Amniotic stem cell (primary cell): ENCODE measurements at places on chromosomes 3 and 15.

GRCh38 chr3:114068336-114068735 is 11.8 kb downstream of the QTRT2 start:
- DNase-seq, result no peak

- no peak for DNase-seq
Measured at GRCh38 chr3:134985864-134986715, 191.0 kb downstream of the EPHB1 start.

DNA sequence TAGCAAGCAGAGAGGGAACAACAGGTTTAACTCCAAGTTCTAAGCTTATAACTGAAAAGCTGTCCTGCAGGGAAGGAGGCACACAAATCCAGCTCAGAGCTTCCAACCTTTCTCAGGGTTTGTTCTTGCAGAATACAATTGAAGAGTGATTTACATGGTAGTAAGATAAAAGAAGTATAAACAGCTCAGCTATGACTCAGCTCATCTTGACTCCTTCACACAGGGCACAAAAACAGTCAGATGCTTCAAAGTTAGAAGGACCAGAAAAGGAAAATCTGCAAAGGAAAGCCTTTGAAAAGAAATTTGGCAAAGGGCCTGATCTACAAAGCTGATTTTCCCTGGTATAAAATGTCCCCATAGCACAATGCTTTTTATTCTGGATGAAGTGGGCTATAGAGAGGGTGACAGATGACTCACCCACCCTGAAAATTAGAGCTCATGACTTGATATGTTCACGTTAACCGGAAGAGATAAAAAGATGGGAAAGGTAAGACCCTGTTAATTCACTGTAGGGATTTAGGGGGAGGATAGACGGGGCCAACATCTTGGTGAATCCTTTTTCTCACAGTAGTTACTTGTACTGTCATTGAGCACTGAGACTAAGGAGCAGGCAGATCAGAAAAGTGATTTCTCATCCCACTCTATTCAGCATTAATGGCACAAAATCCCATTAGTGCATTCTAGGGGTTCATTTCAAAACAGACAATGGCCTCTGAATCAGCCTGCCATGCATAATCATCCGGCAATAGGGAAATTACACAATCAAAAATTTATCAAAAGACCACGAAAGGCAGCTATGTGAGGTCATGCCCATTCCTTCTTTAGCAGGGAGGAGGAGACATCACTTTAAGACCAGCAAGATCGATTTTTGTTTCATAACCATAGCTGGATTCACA is 143.5 kb downstream of the GAP43 start:
- DNase-seq, result no peak

- DNase-seq, result no peak
Measured at GRCh38 chr3:15391007-15391406, 36.3 kb downstream of the METTL6 start.

DNA sequence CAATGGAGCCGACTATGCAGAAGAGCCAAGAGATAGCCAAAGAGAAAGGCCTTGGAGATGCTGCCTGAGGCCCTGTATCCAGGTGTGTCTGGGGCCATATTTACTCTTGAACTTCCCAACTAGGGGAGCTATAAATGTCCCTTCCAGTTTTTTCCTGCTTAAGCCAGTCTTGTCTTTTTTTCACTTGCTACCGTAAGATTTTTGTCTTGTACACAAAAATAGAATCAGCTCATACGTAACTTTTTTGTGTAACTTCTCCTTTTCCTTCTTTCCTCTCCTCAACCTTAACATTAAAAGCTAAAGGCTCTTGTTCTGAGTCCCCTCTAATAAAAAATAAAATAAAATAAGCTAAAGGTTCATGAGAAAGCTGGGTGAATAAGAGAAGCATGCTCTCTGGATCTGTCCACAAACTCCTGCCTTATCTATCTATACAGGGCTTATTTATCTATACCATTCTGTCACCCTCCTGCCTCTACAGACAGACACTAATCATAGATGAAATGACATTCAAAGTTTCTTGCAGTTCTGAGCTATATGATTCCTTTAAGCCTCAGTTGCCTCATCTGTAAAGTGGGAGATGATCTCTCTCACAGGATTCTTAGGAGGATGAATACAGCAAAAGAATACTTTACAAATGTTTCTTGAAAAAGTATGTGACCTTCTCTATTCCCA is 4.6 kb downstream of the SUMF1 start:
- DNase-seq, result no peak

GRCh38 chr15:98333251-98333650 is 315.1 kb upstream of the IGF1R start:
- no peak for DNase-seq

DNA sequence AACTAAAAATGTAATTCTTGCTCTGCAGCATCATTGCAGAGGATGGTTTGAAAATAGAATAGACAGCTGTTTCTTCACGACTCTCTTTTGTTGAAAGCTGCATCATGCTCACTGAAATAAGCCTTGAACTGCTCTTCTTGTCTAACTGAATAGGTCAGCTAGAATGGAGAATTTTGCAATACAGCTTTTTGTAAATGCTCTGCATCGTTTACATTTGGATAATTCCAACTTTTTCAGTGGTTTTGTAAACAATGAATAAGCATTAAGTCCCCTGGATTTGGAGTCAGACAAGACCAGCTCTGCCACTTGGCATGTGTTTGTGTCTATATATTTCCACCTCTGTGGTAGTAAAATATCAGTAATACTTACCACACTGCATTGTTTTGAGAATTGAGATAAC is 95.2 kb downstream of the PLSCR2 start:
- no peak for DNase-seq

DNA sequence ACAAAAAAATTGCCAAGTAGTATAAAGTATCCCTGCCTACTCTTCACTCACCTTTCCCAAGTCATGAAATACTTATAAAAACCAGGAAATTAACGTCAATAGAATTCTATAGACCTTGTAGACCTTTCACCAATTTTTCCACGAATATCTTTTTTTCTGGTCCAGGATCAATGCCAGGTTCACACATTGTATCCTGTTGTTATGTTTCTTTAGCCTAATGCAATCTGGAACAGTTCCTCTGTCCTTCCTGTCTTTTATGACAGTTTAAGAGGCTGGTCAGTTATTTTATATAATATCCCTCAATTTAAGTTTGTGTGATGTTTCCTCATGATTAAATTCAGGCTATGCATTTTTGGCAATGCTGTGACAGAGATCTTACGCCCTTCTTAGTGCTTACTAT is 63.2 kb upstream of the MAGI1 start:
- DNase-seq, result no peak

DNA sequence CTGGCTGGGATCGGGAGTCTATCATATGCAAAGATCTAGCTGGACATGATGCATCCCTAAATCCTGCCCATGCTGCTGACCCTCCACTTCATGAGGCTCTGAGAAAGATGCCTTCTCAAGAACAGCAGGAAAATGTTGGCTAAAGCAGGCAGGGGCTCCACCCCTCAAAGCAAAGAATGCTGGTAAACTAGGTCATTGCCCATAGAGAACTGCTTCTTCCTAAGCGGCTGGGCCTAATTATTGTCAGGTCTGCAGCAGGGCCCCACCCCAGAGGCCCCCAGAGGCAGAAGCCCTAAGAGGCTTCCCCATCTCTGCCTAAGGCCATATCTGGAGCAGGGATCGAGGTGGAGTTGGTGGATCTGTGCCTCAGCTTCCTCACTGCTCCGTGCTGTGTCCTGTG is 447.4 kb upstream of the PROK2 start:
- no peak for DNase-seq

DNA sequence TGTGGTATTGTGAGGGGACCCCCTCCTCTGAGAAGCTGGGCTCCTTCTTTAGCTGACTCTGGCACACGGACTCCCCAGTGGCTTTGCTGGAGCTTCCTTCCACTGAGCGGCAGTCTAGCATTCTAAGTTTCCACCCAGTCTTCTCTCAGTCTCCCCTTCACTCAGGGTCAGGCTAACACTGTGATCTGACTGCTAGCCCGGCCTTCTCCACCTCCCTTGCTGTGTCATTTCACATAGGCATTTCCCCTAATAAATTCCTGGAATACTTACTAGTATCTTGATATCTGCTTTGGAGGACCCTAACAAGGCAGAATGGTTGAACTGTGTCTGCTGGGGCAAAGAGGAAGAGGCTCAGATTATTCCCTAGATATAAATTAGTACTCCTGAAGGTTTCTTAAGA is 106.2 kb upstream of the THBS1 start:
- no peak for DNase-seq

- DNase-seq, result no peak
Measured at GRCh38 chr3:132293251-132293650, 24.0 kb upstream of the ACP3 start.

- DNase-seq, result no peak
Measured at GRCh38 chr3:56222866-56223265, 245.4 kb downstream of the ERC2 start.

DNA sequence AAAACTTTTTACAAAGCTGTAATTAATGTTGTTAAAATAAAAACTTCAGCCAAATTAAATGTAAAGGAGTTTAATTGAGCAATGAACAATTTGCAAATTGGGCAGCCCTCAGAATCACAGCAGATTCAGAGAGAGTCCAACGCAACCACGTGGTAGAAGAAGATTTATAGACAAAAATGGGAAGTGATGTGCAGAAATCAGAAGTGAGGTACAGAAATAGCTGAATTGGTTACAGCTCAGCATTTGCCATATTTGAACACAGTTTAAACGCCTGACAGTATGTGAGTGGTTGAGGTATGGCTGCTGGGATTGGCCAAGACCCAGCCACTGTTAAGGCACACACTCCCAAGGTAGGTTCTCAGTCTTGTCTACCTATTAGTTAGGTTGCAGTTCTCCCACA is 14.4 kb upstream of the PLA2G4D start:
- DNase-seq, result no peak

DNA sequence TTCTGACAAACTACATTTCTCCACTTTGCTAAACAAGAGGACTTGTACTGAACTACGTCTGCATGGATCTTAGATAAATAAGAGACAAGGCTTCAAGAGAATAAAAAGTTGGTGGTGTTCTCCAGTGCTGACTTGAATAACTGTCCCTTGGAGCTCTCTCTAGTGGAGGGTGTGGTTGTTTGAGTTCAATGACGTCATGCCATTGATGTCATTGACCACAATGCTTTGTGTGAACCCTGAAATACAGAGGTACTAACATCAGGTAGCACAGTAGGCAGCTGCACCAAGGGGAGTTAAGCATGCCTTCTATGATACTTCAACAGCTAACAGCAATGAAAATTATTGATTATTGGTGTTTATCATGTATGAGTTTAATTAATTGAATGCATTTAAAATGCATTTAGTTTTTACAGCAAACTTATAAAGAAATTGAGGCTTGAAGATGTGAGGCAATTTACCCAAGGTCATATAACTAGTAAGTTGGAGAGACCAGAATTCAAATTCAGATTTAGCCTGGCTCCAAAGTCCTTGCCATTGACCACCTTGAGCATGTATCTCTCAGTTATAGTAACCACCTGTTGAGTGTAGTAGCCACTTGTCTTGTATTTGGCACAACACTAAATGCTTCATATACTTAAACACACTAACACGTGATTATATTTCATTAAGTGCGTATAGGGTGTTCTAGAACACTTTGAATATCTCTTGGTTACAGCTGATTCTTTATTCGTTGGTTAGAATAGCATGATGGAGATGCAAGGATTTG is 126.0 kb upstream of the ANKRD28 start:
- DNase-seq, result no peak

GRCh38 chr15:97082830-97083229 is 752.3 kb downstream of the NR2F2 start:
- DNase-seq, result no peak

GRCh38 chr3:50333744-50334328 is 5.8 kb upstream of the TUSC2 start:
- no peak for DNase-seq

- no peak for DNase-seq
Measured at GRCh38 chr15:32833379-32833821, 115.6 kb downstream of the GREM1 start.

- DNase-seq, result no peak
Measured at GRCh38 chr3:79497447-79498111, 270.2 kb downstream of the ROBO1 start.

DNA sequence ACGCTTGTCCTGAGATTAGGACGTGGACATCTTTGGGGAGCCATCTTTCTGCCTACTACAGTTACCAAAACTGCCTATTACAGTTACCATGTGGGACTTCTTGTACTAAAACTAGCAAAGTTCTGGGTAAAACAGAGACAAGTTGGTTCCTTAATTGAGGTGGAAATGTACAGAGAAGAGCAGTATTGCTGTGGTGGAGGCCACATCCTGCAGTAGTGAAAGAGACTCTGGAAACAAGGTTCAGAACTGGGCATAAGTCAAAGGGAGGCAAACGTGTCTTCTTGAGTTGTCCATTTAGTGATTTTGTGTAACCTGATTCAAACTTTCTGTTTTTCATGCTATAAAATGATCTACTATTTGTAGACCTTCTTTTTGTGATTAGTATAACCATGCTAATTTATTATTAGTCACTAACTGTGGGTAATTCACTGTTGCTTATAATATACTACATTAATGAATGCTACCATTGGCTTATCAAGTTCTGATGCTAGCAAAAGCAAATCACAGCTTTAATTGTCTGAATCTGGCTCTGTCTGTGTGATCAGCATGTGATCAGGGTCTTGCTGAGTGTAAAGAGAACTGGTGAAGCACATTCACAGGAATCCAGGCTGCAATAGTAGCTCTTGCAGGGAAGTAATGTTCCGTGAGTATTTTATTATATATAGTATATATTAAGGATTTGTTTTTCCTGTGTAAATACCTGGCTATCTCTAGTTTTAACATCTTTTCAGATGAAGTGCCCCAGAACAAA is 207.9 kb upstream of the GAP43 start:
- no peak for DNase-seq
